Mesenteric fat pad (tissue), 1 donor: ENCODE measurements at places on chromosomes 4 and X. TPM values are rescaled to one million over a fixed set of nuclear protein-coding genes. Genes with fewer than 3 reads are reported as not detected.

GRCh38 chr4:11634283-11634682 is 205.6 kb upstream of the HS3ST1 start:
- no peak for DNase-seq

GRCh38 chrX:129590596-129590995 is 50.5 kb downstream of the OCRL start:
- DNase-seq = no peak

DNA sequence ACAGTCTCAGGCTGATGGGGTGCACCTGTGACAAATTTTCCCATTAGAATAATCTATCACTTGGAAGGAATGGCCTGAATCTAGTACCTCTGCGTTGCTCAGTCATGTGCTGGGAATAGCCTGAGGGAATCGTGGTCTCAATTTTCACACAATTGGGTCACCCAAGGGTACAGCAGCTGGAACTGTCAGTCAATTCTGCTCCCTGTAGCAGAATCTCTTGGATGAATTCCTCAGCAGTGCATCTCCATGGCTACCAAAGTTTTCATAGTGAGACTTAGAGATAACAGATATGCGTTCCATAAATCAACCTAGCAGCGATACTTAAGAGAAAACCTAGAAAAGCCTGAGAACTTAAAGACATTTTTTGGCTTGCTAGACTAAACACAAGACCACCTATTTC is 288.7 kb upstream of the CTSO start:
- no peak for DNase-seq

GRCh38 chr4:183842129-183842528 is 63.0 kb upstream of the STOX2 start:
- DNase-seq = no peak

GRCh38 chr4:188603646-188604045 is 464.4 kb downstream of the TRIML1 start:
- DNase-seq = no peak

Gene CTAG1A
- not detected for total RNA-seq

Gene MXD4
- 61.3 TPM for total RNA-seq
